ENCODE measurements at places on chromosomes 5 and 9. TPM values are rescaled to one million over a fixed set of nuclear protein-coding genes. Genes with fewer than 3 reads are reported as not detected.

GRCh38 chr5:93594591-93595419 lies 11.8 kb downstream of the NR2F1 start:
- no peak for DNase-seq

- no peak for DNase-seq
Measured at GRCh38 chr5:149730620-149731331, 666 bp downstream of the PPARGC1B start.

DNA sequence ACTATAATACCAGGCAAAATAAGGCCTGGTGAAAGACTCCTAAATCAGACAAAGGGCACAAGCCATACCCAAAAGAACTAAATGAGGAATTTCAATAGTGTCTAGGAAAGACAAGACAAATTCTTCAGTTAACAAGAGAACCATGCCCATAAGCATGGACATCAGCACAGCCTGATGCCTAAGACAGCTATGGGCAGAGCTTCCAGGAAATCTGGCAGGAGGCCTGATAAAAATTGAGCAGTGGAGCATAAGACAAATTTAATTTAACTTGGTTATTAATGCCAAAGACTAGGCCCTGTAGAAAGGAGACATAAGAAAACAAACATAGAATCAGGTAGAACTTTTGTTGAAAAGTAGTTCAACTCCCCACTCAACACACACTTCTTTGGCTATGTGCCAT lies 17.3 kb downstream of the KLHL3 start:
- DNase-seq: no peak

DNA sequence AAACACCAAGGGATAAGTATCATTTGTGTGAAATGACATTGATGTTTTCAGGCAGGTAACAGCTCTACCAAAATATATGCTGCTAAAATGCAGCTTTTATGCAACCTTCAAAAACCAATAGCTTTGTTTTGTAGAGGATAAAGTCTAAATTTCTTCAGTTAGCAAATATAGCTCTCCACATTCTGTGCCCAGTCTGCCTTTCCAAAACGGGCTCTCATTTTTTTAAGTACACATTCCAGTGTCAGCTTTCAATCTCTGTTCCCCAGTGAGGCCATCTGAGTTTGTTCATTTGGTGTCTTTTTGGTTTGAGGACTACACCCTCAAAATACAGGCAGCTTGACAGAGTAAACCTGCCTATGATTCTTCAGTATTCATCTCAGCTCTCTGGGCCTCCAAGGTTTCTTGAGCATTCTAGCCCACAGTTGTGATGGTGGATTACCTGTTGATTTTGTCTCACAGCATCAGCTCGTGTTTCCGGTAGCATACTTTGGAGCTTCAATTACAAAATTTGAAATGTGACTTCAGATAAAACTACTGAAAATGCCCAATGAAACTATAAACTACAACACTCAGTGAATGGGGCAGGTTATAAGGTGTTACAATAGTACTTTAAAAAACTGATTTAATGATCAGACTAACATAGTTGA lies 55.7 kb downstream of the NR3C1 start:
- no peak for DNase-seq

- DNase-seq: no peak
Measured at GRCh38 chr9:126617003-126617822, 3.5 kb downstream of the LMX1B start.

GRCh38 chr5:172645271-172646055 lies 4.4 kb downstream of the NEURL1B start:
- no peak for DNase-seq

DNA sequence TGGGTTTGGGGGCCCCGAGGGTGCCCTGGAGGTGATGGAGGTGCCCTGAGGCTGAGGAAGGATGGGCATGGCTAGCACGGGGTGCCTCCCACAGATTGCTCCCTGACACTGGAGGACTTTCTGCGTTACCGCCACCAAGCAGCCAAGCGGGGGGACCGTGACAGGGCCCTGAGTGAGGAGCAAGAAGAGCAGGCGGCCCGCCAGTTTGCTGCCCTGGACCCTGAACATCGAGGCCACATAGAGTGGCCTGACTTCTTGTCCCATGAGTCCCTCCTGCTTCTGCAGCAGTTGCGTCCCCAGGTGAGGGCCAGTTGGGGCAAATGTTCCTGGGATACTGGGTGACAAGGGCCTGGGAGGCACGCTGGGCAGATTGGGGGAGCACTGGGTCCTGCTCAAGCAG lies 13.1 kb upstream of the DNAJB5 start:
- no peak for DNase-seq

DNA sequence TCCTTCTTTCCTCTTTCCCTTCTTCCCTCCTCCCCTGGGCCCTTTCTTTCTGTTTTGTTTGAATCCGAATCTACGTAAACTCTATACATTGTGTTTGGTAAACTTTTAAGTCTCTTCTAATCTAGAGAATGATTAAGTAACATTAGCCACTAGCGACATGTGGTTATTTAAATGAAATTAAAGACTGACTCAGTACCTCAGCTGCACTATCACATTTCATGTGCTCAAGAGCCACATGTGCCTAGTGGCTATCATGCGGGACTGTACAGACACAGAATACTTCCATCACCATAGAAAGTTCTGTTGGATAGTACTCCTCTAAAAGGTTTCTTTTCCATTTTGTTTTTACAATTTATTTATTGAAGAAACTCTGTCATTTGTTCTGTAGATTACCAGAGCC lies 29.0 kb downstream of the DCTN4 start:
- no peak for DNase-seq

GRCh38 chr5:96691503-96692303 lies 29.5 kb downstream of the CAST start:
- no peak for DNase-seq

DNA sequence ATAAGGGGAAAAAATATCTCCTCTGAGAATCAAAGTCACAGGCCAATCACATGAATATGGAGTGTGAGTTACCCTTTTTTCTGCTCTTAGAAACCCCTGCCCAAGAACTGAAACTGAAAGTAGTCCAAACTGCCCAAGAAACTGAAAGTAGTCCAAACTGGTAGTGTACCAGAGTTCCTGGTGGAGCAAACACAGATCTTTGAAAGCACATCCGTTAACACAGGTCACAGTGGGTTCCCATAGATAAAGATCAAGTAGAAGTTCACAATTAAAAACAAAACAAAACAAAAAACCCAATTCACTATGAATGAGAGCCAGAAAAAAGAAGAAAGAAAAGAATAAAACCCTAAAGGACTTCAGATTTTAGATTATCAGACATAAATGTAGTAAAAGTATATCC lies 332.4 kb upstream of the EFNA5 start:
- DNase-seq: no peak

The BTNL9 gene
- 5.3 TPM for total RNA-seq

DNA sequence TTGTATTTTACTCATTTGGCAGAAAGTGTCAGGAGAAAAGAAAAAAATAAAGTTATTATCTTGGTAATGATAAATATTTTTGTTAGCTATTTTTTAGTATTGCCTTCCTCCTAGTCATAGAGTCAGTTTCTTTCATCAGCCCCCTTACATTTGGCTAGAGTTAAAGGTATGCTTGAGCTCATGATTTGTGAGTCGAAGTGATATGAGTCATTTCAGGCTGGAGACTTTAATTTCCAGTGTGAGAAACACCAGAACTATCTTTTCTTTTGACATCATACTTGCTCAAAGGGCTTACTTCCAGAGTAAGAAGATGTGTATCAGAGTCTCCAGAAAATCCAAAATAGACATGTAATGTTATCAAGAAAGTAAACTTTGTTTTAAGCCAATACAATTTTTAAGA lies 746.7 kb upstream of the TYRP1 start:
- no peak for DNase-seq
